ENCODE measurements at places on chromosomes 12 and 14.

GRCh38 chr14:22671622-22672021 lies 27.5 kb upstream of the OR6J1 start:
- DNase-seq: no peak

DNA sequence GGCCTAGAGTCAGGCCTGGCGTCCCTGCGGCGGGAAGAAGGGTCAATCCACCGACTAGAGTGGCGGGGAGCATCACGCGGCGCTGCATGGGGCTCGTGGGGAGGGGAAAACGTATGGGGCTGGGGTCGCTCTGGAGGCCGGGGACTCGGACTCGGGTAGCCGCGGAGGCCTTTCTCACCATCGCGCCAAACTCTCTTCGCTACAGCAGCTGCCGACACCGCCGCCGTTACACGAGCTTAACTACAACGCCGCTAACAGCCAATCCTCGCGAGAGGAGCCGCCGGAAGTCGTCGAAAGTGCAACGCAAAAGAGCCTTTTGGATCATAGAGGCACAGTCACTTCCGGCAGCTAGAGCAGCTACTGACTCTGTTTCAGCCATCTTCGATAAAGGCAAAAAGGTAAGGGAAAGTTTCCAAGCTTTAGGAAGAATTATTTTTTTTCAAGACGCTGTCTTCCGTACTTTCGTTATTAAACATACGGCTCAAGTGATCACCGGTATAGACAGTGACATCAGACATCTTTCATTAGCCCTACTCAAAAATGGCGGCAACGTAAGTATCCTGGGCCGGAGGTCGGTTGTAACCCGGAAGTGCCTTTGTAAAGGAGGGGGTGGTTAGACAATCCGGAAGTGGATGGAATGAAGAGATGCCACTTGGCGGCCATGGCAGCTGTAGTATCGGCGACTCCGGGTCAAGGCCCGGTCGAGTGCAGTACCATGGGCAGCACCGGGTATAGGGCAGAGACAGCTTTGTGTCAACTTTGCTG lies at the start of the genes ERH and SLC39A9:
Gene ERH, minus strand, starts transcription at position 247 of the 765 bp plus-strand sequence. Its CDS starts 66 bp downstream, at position 181.
Gene SLC39A9, plus strand, starts transcription at position 640 of the 765 bp plus-strand sequence. CDS start 678 bp downstream, outside the sequence.
- DNase-seq: peak; percentile 62

DNA sequence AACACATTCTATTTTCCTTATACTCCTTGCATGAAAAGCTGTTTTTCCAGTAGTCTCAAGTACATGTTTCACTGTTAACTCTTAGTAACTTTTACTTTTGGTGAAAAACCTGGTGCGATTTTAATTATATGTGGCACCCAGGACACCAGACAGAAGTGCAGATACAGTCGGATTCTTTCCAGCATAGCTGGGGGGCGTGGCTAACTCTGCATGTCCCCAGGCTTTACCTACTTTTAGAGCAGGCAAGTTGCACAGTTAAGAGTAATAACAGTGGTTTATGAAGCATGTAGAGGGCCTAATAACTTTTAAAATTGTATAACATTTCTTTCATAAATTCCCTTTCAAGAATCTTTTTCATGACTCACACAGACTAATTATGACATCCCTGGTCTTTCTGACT lies 70.7 kb downstream of the HSD17B6 start:
- DNase-seq: no peak

DNA sequence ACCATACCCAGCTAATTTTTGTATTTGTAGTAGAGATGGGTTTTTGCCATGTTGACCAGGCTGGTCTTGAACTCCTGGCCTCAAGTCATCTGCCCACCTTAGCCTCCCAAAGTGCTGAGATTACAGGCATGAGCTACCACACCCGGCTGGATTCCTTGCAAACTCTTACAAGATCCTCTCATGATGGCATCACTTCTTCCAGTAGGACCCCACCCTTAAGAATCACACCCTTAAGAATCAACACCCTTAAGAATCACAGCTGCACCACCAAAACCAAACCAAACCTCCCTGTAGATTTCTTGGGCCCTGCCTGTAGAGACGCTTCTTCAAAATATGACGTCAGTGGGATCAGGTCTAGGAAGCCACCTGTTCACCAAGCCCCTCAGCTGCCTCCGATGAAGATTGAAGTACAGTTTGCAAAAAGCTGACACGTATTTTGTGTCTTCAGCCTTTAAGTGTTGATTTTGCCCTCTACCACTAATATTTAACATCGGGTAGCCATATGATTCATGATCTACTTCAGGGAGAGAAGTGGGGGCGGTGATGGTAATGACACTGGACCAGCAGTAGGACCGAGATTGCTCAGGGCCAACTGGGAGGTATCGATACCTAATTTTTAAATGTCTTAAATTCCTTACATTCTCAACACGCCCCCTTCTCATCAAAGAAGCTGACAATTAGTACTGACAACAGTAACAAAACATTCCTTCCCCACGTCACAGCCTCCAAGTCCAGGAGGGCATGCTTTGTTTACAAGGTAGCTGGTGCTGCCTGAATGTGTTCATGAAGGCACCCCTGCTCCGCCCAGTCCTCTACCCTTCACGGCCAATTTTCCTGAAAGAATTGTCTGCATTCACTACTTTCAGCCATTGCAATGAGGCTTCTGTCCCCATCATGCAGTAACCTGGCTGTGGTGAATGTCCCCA lies 57.2 kb downstream of the ESRRB start:
- no peak for DNase-seq

DNA sequence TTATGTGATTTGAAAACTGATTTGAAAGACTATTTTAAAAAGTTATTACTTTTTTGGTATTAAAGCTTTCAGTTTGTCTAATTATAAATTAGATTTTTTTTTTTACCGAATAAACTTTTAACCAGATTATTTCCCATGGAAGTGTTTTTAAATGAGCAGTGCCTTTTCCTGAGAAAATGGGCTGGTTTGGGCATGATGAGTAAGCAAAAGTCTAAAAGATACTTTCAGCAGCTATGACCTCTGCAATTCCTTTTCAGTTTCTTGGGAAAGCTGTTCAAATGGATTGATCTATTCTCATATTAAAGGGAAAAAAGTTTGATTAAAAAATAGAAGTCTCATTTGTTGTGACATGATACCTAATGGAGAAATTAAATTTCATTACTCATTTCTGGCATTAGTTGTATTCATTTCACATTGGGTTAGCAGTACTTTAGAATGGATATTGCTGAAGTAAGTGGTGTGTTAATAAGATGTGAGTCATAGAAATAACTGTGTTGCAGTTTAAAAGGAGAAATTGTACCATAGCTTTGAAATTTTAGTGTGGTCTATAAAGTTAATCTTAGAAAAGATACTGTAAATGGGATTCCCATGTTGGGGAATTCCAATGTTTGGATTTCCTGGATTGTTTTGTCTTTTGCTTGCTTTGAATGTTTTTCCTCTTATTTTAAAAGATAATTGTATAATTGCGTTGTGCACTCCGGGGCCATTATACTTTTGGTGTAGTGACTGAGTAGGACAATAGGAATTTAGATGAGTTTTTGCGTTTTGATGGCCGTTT lies 21.0 kb downstream of the KTN1 start:
- DNase-seq: no peak

DNA sequence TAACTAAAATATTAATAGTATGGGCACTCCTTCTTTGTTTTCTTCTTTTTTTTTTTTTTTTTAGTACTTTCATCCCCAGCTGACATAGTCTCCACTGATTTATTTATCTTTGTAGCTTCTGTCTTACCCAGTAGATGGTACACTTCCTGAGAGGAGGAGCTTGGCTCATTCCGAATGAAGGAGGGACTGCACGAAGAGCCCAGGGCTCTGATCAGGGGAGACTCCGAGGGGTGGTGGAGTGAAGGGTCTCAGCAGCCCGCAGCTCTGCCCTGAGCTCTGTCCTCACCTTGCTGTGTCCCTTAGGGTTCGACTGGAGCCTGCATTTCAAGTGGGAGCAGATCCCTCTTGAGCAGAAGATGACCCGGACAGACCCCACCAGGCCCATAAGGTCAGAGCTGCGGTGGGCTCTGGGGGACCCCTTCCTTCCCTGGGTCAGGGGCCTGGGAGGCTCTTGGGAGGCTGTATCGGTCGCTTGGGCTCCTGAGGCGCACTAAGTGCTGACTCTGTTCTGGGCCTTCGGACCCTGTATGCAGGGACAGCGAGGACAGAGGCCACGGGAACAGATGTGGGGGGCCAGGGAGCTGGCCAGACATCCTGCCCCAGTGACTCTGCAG lies 65.2 kb downstream of the ERH start:
- DNase-seq: no peak

DNA sequence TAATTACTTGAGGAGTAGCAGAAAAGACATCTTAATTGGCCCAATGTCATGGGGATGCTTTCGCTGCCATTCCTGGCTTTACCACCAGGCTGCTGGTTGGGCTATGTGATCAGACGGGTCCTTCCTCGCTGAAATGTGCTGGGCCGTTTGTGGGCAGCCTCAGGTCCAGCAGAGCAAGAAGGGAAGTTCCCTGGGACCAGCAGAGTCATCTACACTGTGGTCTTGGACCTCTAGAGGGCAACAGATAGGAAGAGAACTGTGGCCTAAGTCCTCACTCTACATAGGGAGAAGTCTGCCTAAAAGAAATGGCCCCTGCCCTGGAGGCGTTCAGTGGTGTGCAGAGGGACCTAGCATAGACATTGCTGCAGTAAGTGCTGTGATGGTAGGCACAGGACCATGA lies 10.9 kb downstream of the EVL start:
- DNase-seq: no peak

DNA sequence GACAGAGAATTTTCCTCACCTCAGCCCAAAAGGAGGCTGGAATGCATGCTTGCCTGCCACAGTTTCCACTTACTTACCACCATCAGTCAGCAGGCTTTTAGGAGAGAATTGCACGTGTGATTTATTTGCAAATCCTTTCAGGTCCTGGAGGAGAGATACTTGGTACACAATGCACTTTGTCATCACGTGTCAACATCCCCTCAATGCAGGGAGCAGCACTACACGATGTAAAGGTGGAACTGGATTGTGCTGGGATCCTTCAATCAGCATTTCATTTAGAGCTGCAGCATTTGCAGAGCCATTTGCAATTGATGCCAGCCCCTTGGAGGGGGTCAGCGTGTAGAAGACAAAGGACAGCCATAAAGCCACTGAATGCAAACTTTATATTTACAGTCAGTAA lies 218.1 kb downstream of the GLT1D1 start:
- DNase-seq: no peak

GRCh38 chr12:76180401-76181277 lies 96.2 kb upstream of the NAP1L1 start:
- DNase-seq: no peak

GRCh38 chr12:71662849-71663560 lies 643 bp downstream of the ZFC3H1 start:
- no peak for DNase-seq
